DMS 273 treated with DMSO at 0.1 percent for 48 hours (cell line): ENCODE measurements at places on chromosomes 1 and 21.

DNA sequence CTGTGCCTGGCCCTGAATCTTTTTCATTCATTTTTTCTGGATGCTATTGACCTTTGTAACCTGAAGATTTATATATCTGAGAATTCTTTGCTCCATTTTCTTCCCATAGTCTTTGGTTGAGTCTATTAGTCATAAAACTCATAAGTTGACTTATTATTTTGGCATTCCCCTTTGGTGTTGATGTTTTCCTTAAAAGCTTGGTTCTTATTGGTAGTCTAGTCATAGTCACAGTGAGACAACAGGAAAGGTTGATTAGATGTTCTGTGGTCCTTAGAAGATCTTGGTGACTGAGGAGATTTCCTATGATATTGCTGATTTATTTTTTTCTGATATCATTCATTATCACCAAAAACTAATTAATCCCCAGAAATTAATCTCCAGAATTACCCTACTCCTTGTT, 86.2 kb downstream of the PTPRC start:
- DNase-seq = no peak

DNA sequence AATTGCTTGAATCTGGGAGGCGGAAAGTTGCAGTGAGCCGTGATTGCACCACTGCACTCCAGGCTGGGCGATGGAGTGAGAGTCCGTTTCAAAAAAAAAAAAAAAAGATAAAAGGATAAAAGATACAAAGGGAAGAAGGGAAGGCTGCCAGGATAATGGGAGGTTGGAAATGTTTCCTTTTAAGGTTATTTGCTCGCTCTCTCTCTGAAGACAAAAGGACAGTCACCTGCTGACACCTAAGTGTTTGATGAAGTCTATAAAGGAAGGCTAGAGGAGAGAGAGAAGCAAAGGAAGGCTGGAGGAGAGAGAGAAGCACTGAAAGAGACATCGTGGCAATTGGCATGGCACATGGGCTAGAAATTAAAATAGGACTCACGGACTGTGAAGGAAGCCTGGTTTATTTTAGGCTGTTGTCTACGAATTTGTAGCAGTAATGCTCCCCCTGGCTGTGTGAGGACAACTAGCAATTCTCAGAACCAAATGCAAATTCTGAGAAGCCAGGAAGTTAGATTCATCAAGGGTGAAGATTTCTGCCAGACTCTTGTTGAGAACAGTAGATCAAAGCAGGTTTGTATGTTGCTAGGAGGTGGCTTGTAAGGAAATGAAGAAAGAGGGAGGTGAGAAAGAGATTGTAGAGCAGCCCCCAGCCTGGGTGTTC, 154.2 kb downstream of the ZP4 start:
- DNase-seq = no peak

- DNase-seq = no peak
These were observed 326.2 kb downstream of the COL11A1 start for GRCh38 chr1:102782144-102782543.

- no peak for DNase-seq
These were observed 22.8 kb downstream of the NUP133 start for GRCh38 chr1:229485318-229485717.

GRCh38 chr1:3063379-3064295, 5.4 kb upstream of the PRDM16 start:
- no peak for DNase-seq

DNA sequence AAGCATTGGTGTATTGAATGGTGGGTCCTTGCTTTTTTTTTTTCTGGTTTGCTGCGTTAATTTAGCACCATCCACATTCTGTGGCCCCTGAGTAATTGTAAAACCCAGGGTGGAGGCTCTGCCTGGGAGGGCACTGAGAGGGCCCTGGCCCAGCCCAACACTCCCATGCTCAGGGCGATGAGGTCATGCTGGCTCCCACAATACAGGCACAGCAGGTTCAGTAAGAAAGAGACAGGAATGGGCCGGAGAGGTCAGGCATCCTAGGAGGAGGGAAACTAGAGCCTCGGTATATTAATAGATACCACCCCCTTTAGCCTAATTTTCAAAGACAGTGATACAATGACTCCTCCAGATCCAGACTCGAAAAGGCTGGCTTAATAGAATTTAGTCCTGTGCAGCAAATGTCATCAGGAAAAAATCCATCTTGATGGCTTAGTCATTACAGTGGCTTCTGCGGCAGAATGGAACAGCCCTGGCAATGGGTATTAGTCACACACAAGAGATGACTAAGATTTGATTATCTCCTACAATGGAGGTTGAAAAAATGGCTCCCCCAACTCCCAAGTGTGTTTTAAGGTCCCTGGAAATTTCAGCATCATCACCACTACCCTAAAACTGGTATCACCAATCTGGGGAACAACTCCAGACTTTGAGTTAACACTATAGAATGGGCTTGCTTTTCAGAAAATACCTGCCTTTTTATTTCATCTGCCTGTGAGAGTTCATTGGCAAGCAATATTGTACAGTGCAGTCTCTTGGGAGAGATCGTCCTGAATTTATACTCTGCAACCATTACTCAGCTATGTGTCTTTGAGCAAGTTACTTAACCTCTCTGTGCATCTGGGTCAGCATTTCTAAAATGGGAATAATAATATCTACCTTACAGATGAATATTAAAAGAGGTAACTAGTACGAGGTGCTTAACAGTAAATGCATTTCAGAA, 43.9 kb upstream of the LYST start:
- peak; percentile 40 for DNase-seq

GRCh38 chr1:97190326-97190725, 468.7 kb downstream of the PTBP2 start:
- no peak for DNase-seq

DNA sequence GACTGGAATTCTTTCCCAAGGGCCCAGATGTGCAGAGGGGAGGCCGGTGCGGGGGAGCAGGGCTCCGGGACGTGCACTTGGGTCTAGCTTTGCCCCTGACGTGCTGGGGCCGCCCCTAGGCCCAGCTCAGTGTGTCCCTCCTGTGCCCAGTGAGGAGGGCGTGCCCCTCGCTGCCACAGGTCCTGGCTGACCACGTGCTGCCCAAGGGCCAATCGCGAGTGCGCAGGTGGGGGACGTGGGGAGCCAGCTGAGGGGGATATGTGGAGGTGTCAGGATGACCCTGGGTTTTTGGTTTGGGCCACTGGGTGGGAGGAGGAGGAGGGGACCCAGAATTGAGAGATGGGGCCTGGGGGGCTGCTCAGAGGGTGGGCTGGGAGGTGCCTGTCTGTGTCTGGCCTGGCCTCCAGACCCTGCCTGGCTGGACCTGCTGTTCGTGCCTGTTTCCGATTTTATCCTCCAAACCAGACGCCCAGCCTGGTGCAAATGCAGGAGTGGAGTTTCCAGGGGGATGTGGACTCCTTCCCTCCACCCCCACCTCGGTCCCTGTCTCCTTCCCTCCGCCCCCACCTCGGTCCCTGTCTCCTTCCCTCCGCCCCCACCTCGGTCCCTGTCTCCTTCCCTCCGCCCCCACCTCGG, 6.1 kb upstream of the RNF223 start:
- peak; percentile 53 for DNase-seq

DNA sequence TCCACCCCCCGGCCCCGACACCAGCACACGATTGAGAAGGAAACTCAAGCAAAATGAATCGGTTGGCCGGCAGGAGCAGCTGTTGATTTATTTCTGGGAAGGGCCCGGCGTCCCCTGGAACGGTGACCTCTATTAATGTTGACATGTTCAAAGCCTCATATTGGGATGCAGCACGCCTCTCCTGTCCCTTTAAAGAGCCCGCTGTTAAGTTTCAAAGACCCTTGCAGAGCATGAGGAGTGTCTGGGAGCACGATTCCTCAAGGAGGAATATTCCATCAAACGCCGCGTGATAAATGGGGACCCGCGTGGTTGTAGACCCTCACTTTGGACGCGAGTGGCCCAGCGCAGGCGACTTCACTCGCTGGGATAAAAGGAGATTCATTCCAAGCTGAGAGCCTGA, 21.5 kb upstream of the ACTL8 start:
- DNase-seq = no peak

DNA sequence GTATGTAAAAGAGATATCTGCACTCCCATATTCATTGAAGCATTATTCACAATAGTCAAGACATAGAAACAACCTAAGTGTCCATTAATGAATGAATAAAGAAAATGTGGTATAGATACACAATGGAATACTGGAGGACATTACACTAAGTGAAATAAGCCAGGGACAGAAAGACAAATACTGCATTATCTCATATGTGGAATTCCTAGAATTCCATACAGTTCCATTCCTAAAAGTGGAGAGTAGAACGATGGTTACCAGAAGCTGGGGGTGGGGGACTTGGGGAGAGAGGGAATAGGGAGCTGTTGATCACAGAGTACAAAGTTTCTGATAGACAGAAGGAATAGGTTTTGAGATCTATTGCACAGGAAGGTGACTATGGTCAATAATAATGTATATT, 7.4 kb downstream of the TMED5 start:
- DNase-seq = no peak

- DNase-seq = no peak
These were observed 1.9 kb downstream of the S100A10 start for GRCh38 chr1:151991663-151992302.

GRCh38 chr21:33544451-33545195, 1.8 kb downstream of the SON start:
- no peak for DNase-seq

DNA sequence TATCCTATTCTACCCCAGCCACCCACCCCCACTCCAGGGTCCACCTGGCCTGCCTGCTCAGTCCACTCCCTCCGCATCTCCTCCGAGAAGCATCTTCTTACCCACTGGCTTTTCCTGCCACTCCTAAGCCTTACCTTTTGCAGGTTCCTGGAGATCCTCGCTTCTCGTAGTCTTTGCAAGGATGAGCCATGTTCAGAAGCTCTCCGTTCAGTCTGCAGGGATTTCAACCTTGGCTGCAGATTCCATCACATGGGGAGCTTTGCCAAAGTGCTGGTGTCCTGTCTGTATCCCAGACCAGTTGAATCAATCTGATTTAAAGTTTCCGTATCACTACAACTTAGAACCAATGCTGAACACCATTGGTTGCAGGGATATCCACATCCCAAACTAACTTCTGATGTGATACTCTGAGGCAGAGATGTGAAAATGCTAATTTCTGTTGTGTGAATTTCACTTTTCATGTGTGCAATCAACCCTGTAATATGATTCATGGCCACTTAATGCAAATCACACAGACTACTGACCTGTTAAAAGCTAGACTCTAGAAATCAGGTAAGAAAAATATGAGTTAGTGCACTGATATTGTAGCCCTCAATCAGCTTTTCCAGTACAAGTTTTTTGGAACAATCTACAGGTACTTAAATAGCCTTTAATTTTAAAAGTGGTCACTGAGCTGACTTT, 61.9 kb downstream of the CAPN2 start:
- no peak for DNase-seq

- no peak for DNase-seq
These were observed 1.7 kb downstream of the NFASC start for GRCh38 chr1:204872262-204872881.

DNA sequence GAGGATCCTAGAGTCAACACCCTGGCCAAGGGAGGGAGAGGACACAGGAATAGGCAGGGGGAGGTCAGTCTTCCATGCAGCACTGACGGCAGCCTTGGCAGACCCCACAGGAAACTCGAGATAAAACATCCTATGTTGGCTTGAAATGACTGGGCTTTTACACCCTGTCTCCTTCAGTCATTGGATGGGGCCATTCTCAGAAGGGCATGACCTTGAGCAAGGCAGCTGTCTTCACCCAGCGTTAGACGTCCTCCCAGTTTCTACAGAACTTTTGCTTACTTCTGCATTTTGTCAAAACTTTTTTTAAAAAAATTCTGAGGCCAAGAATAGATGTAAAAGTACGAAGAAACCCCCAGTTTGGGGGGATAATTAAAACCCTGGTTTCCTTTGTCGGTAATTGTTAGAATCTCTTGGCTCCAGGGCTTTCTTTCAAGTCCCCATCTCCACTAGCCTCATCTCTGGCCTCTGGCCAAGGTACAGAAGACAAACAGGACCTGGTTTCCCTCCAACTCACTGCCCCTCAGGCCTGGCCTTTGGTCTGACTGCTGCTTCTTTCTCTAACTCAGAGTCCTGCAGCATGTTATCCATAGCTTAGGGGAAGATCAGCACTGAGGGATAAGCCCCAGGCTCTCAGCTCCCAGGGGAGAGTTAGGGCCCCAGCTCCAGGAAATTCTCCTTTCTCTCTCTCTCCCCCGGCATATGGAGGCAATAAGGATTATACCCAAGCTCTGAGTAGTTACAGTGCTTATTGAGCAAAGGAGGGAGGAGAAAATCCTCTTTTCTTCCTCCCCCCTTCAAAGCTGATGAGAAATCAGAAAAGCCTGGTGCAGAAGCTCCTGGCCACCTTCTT, 51.6 kb upstream of the KCND3 start:
- DNase-seq = no peak

- DNase-seq = no peak
These were observed 15.1 kb downstream of the ERRFI1 start for GRCh38 chr1:8011016-8011415.

- no peak for DNase-seq
These were observed 49.4 kb downstream of the LAMC2 start for GRCh38 chr1:183235503-183235902.

DNA sequence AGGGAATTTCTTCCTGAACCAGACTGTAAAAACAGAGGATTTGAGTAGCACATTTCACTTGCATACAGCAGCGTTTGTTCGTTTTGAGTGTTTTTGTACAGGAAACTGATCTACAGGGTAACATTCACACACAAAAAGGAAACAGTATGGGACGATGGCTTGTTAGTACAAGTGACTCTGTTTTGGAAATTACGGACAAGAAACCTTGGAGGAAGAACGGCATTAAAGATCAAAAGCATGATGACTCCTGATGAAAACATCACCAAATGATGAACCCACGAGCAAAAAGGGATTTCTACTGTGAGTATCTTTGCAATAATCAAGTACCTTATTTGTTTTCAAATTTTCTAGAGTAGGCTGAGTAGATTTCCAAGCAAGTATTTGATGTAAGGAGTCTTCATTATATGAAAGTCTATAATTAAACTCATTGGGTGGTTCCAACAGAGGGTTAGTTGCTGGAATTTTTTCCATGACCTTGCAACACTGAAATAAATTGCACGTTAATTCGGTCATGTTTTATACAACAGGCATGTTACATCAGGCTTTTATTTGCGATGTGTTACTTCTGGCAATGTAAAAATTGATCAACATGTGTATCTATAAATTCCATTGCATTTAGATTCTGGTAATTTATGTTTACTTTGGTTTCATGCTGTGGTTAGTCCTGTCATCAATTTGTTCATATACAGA, 76.7 kb upstream of the KCNK2 start:
- DNase-seq = no peak

- DNase-seq = no peak
These were observed 4.5 kb downstream of the AJAP1 start for GRCh38 chr1:4658643-4659628.

DNA sequence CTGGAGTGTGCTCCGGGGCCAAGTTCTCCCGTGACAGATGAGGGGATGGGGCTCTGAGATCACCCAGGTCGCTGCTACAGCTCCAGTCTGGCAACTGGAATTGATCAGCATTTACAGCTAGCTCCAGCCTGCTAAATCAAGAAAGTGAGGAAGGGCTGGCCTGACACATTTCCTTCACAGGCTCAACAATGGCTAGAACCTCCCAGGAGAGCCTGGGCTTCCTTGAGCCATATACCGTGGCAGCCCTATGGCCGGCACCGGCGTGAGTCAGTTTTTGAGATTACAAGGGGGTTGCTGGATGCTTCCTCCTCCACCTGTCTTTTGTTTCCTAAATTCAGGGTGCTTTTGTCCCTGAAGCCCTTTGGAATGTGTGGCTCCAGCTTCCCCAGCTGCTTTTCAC, 104.2 kb downstream of the ETS2 start:
- DNase-seq = no peak

- DNase-seq = no peak
These were observed 3.7 kb downstream of the KNCN start for GRCh38 chr1:46547481-46548383.

- DNase-seq = no peak
These were observed 60.8 kb downstream of the COL18A1 start for GRCh38 chr21:45465611-45466329.
